ENCODE measurements at places on chromosomes 4 and X.

GRCh38 chr4:64584981-64585557, 175.8 kb upstream of the TECRL start:
- no peak for DNase-seq

DNA sequence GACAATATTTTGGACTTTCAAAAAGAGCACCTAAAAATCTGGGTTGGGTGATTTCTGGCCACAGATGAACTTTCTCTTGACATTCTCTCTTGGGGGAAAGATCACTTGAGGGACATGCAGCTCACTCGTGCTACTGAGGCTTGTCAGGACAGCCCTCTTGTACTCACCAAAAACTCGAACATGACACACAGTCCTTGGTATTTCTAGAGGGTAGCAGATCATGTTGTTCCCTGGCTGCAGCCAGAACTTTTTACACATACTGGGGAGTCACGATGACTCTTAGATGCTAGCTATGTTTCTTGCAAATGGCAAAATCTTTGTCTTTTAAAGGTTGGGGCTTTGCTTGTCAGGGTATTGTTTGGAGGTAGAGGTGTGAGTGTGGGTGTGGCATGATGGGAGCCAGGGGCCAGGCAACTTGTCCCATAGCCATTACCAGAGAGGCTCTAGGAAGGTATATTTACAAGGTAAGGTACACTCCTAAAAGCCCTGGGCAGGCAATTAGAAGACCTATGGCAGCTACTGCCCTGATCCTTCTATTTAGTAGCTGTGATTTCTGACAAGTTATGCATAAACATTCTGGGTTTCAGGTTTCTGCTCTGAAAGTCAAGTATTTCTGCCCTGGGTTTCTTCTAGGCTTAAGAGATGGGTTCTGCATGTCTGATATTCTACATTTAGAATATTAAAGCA, 241.7 kb upstream of the TLL1 start:
- DNase-seq, result no peak

- DNase-seq, result no peak
These were observed 69.0 kb upstream of the IQCM start for GRCh38 chr4:149884529-149885181.

DNA sequence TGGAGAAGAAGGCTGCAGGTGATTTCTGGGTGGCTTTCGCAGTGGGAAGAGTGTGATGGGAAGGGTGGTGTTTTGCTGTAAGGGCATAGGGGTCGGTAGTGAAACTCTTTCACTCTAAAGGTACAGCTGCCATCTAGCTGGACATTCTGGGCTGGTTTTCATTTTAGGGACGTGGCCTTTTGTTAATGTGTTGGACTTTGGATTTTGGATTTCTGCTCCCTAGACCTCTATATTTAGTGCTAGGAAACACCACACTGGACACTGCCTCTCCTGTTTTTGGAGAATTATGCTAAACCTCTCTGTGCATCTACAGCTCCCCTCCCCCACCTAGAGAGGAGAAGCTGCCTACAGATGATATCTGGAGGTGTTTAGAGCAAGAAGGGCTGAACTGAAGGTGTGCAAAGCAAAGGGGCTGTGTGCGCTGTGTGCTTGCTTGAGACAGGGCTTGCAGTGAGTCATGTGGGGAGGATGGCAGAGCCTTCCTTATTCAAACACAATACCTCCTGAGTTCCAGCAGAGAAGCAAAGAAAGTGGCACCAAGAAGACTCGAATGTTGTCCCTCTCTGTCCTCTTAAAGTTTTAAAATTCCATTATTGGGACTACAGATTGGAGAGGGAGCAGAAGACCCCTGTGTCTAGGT, 47.9 kb downstream of the STARD8 start:
- no peak for DNase-seq

- DNase-seq, result no peak
These were observed 173.5 kb upstream of the FMR1 start for GRCh38 chrX:147738265-147738664.

- peak; percentile 89 for DNase-seq
These were observed 28.8 kb downstream of the ATP8A1 start for GRCh38 chr4:42627885-42628646.

DNA sequence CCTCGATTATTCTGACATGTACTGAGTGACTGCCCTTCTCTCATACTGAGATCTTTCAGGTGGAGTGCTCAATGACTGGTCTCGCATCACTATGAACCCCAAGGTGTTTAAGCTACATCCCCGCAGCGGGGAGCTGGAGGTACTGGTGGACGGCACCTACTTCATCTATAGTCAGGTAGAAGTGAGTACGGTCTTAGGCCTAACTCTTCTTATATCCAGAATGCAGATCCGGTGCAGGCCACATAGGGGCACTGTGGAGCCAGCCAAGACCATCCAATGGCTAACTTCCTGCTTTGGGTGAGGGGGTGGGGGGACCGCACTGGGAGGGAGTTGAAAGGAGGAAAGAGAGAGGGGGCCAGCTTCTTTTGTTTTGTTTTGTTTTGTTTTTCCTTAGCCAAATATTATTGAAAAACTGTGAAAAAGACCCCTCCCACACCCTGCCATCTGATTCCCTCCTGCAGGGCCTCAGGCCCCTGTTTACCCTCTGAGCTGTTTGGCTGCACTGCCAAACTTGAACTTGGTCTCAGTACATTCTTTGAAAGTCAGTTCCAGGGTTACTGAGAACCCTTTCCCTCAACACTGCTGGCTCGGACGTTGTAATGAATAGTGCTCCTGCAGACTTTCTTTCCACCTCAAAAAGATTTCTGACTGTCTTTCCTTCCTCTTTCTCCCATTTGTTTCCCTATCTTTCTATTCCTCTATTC, 16.2 kb downstream of the AWAT2 start:
- DNase-seq, result no peak

- DNase-seq, result no peak
These were observed 444.4 kb downstream of the GABRG1 start for GRCh38 chr4:45679411-45679810.

GRCh38 chr4:38180456-38180855, 220.3 kb downstream of the PTTG2 start:
- no peak for DNase-seq

- DNase-seq, result no peak
These were observed 971.8 kb upstream of the AGA start for GRCh38 chr4:178414042-178414441.

Data from Right ventricle myocardium superior (tissue), 1 donor.